ENCODE measurements at places on chromosomes 6 and 20.

- no peak for DNase-seq
These were observed 268.6 kb downstream of the ERMARD start for GRCh38 chr6:170019818-170020583.

- no peak for DNase-seq
These were observed 15.8 kb downstream of the TRAPPC3L start for GRCh38 chr6:116529466-116530290.

DNA sequence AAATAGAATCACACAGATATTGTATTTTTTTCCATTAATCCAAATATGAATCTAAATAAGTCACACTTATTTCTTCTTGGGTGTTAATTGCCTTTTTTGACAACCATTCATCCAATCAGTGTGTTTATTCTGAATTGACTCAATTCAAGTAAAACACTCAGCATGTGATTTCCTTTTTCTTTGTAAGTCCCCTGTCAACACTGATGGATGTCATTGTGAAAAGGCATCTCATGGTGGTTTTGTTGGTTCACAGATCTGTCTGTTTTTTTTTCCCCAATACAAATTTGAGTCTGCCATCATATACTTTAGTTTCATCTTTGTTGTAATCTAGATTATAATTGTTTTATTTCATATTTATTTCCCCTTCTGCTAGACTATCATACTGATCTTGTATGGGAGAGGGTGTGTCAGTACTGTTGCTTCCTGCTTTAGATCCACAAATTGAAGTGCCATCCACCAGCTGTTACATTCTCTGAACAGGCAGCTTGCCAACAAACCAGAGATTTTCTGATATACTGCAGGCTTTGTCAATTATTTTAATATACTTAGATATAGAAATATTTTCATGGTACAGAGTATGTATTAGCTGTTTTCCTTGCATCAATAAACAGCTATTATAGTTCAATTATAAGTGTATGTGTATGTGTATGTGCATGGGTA lies 64.2 kb upstream of the FLRT3 start:
- DNase-seq: peak; percentile 34

DNA sequence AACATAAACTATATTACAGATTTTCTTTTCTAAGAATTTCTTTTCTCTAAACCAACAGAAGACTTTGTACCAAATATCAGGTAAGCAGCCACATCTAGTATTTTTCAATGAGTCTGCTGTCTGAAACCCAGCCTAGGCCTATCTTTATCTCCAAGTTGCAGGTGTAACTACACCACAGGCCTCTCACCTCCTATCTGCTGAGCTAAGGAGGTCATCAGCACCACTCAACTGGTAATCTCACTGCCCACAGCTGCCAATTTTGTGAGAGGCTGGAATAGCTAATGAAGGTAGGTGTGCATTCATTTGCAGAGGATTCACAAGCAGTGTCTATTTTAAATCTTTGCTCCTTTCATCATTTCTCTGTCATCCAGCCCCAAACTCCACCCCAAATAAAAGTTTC lies 584.8 kb downstream of the HDGFL1 start:
- DNase-seq: no peak

DNA sequence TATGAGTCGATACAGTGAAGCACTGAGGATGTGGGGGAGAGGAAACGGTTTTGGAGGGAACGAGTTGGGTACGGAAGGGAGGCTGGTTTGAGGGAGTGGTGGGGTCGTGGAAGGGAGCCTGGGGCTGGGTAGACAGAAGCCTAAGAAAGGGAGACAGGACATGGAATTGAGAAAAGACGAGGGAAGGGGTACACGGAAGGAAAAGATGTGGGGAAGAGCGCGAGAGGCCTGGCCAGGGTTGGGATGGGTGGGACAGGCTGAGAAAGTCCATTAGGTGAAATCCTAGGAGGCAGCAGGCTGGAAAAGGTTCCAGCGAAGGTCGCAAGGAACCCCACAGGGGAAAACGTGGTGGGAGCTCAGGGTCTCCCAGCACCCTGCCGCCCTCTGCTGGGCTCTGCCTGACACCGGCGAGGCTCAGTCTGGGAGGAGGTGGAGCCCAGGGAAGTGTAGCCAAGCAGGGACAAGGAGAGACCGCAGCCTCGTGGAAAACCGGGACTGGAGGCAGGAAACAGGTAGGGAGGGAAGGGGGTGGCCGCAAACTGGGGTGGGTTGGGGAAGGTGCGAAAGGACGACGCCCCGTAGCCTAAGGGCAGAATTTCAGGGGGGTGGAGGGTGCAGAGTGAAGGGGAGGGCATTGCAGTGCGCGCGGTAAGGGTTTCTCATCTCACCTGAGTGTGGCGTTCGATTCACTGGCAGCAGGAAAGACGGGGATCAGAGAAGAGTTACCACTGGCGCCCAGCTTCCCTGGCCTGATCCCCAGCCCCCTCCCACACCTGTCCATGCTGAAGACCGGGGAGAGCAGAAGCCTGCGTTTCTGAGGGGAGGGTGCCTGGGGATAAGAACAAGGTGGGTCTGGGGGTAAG lies 4.3 kb downstream of the GABBR1 start:
- DNase-seq: no peak

GRCh38 chr6:129263176-129263575 lies 380.2 kb downstream of the LAMA2 start:
- DNase-seq: no peak

- DNase-seq: no peak
These were observed 32.1 kb downstream of the PRSS16 start for GRCh38 chr6:27279513-27280063.

DNA sequence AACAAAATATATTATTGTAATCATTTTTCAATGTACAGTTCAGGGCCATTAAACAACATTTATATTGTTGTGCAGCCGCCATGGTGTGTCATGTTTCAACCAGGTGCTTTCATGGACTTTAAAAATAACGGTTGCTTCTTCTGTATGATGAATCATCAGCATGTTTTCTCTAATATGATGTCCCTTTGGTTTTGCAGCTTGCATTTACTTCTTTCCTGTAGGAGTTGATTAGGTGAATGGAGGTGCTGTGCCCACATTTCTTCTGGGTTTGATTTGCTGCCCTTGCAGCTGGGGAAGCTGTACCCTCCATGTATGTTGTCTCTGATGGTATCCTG lies 54.9 kb upstream of the TULP4 start:
- no peak for DNase-seq

GRCh38 chr6:36025932-36026327 lies 1.5 kb upstream of the SLC26A8 start:
- no peak for DNase-seq
